ENCODE measurements at places on chromosomes 2 and 18.

GRCh38 chr2:138356178-138356577, 145.4 kb upstream of the SPOPL start:
- no peak for DNase-seq

DNA sequence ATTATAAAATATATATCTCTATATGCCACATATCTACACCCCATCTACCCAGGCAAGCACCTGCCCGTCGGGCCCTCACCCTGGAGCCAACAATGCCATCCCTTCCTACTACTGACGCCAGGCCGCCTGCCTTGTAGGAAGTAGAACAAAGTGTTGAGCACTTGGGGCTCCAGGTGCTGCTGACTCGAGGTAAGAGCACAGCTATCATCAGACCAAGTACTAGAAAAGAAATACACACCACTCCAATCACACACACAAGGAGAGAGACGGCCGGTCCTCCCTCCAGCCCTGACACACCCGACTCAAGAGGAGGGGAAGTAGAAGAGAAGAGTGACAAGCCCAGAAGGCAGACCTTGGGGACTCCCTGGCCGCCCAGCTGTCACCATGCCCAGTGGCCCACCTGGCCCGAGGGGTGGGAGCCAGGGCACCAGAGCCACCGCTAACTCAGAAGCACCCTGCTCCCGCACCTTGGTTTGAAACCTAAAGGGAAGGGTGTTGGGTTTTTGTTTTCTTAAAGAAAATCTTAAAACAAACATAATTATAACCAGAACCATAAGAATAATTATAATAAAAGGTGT, 64.0 kb upstream of the POMC start:
- DNase-seq = no peak

GRCh38 chr2:114011713-114012112, 121.8 kb downstream of the ACTR3 start:
- no peak for DNase-seq

DNA sequence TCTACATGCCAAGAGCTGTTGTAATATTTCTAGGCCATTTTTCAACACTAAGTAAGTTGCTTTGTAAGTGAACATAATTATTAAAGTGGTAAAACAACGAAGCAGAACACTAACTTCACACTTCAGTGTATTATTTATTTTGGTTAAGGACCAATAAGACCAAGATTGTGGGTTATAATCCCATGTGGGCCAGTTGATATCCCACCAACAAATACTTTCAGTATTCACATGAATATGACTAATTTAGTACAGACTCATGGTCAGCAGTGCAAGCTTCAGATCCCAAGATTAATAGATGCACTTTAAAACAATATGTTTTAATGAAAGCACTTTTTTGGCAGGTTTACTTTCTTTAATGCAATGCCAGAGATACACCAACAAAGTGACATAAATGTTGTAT, 154.3 kb downstream of the LCLAT1 start:
- no peak for DNase-seq

DNA sequence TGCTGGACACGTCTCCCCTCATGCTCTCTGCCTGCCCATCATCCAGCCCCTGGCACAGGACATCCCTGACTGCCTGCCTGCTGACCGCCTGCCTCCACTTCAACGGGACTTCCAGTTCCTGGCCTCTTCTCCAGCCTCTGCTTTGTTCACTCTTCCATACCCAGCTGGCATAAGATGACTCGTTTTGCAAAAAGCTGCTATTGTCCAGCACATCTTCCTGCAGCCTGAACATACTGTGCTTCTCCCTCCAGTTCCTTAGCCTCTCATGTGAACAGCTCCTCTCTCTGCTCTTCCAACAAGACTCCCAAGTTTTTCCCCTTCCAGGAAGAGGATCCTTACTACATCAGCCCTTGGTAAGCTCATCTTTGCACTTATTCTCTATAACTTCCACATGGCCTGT, 62.4 kb upstream of the SKOR2 start:
- no peak for DNase-seq

DNA sequence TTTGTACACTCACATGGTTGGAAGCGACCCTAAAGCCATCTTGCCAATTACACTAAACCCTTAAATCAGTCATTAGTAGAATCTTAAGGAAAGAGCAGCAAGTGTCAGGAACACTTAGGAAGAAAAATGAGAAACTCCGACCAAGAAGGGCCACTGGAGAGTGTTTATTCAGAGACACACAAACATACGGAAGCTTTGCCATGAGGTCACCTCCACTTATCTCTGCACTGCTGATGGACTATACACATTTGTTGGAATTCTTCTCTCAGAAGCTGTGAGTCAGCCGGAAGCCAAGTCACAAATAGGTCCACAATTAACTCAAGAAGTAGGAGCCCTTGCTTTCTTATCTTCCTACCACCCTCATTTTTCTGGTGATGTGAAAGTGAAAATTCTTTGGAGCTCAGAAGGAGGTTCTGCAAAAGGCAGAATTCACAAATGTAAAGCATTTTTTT, 21.6 kb downstream of the BMP10 start:
- DNase-seq = no peak

DNA sequence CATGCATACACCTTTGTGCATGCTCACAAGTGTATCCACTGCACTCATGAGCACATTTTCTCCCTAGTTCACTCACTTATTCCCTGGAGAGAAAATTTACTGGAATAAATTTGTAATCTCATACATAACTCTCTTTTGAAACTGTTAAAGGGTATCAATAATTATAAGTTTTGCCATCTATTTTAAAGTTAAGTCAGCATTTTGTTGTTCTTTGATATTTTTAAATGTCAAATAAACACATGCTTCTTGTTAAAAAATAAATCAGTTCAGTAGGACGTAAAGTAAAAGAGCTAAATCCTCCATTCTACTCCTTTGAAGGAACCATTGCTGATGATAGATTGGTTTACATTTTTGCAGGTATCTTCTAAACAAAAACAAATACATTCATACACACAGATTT, 522.1 kb downstream of the NR4A2 start:
- DNase-seq = no peak

DNA sequence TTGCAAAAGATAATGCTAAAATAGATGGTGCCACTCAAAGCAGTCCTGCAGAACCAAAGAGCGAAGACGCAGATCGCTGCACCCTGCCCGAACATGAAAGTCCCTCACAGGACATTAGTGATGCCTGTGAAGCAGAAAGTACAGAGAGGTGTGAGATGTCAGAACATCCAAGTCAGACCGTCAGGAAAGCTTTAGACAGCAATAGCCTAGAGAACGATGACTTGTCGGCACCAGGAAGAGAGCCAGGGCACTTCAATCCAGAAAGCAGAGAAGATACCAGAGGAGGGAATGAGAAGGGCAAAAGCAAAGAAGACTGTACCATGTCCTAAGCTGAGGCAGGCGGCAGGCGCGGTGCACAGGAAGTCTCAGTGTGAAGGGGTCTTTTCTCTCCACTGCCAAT, 34.8 kb upstream of the RBM44 start:
- DNase-seq = no peak

GRCh38 chr2:218782528-218782844, 539 bp downstream of the CYP27A1 start:
- DNase-seq = no peak

GRCh38 chr2:86753606-86754005, 33.5 kb downstream of the RMND5A start:
- no peak for DNase-seq

GRCh38 chr18:9845256-9845655, 40.5 kb upstream of the TXNDC2 start:
- DNase-seq = no peak

DNA sequence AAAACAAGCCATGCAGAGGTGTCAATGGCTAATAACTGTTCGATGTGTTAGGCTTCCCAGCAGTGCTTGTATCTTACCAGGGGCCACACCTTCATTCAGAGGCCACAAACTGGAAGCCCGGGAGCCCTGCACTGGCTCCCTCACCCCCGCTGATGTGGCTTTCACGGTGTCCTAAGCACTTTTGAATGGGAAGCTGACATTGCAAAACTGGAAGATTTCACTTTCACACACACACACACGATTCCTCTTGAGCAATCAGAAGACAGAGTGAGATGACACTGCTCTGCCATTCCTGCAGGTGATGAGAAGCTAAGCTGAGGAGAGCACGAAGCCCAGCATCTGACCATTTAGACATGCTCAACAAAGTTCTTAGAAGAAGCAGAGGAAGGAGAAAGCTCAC, 8.6 kb upstream of the ZNF407 start:
- DNase-seq = no peak

DNA sequence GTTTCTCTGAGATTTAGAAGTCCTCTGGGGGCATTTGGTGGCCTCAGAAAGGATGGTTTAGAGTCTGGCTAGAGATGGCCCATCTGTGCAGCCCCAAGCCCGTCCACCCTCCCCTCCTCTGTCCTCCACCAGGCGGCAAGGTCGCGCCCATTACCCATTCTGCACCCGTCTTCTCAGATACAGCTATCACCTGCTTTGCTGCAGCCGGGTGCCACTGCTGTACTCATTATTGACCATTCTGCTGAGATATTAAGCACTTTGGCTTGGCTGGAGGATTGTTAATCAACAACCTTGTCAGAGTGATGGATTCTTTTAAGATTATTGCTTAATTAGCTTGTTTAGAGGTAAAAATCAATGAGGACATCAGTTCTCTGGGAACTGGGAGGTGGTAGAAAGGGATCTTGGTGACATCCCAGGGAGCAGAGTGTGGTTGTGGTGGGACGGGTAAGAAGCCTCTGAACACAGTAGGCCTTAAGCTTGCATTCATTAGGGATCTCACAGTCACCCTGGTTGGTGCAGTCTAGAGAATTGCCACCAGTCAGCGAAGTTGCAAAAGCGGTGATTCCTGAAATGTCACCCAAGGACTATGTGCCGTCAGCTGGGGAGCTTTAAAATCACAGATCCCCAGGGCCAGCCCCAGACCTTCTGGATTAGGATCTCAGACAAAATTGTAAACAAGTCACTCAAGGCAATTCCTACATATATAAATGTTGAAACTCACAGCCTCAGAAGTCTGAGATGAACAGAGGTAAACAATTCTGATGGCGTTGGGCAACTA, 90.9 kb downstream of the CAPN13 start:
- DNase-seq = peak; percentile 20

DNA sequence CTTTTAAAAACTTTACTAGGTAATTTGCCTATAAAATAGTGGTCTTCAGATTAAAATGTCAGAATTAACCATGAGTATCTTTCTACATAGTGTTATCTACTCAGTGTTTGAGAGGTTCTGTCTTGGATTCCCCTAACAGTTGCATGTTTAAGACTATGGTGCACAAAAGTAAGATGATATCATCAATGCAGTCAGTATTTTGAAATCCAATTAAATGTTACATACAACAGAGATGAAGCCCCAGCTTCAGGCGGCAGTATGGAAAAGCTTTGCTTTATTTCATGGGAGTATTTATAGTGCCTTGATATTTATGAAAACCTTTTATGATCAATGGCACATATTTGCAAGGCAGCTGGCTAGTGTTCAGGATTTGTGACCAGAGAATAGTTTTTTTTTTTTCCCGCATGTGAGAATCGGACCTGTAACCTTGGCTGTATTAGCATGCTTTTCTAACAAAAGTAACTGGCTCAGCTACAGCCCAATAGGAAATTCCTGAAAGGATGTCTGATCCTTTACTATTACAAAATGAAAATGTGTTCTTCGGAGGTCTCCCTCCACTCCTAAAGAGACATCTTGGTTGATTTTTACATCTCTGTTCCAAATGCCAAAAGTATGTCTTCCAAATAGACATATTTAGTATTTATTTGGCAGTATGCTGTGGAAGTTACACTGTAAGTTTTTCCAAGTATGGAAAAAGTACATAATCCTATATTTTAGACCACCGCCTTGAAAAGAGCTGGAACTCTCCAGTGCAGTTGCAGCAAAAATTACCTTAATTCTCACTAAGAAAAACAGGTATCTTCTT, 319.3 kb upstream of the UBE2E3 start:
- no peak for DNase-seq

- peak; percentile 55 for DNase-seq
Measured at GRCh38 chr2:218396688-218397462, 2.8 kb upstream of the CTDSP1 start.

- DNase-seq = peak; percentile 79
Measured at GRCh38 chr18:76565238-76566173, 70.5 kb upstream of the ZNF516 start.

DNA sequence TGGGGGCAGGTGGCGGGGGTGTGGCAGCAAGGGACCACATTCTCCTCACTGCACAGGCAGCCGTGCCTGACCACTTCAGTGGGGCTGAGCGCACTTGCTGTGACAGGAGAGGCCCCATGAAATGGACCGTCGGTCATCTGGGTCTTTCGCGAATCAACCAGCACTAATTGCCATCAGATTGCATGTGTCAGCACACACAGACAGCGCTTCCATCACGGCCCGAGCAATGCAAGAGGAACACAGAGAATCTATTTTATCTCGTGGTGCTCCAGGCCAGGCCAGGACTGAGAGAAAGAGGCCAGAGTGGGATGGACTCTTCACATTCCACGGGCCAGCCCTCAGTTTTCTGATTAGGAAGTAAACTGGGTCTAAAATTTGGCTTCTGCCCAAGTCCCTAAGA, 87.0 kb downstream of the EIPR1 start:
- DNase-seq = no peak

DNA sequence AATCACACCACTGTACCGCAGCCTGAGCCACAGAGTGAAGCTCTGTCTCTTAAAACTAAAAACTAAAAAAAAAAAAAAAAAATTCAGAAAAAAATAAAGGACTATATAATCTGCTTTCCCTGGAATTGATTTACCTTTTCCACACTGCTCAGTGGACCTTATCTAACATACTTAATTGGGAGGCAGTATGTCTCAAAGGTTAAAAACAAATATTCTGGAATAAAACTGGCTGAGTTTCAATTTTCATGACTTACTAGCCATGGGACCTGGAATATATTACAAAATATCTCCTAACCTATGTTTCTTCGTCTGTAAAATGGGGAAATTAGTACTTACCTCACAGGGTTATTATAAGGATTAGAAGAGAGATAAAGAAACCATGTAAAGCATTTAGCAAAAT, 11.8 kb downstream of the NCKAP1 start:
- no peak for DNase-seq

GRCh38 chr2:215280326-215280725, 31.5 kb upstream of the ATIC start:
- DNase-seq = no peak

DNA sequence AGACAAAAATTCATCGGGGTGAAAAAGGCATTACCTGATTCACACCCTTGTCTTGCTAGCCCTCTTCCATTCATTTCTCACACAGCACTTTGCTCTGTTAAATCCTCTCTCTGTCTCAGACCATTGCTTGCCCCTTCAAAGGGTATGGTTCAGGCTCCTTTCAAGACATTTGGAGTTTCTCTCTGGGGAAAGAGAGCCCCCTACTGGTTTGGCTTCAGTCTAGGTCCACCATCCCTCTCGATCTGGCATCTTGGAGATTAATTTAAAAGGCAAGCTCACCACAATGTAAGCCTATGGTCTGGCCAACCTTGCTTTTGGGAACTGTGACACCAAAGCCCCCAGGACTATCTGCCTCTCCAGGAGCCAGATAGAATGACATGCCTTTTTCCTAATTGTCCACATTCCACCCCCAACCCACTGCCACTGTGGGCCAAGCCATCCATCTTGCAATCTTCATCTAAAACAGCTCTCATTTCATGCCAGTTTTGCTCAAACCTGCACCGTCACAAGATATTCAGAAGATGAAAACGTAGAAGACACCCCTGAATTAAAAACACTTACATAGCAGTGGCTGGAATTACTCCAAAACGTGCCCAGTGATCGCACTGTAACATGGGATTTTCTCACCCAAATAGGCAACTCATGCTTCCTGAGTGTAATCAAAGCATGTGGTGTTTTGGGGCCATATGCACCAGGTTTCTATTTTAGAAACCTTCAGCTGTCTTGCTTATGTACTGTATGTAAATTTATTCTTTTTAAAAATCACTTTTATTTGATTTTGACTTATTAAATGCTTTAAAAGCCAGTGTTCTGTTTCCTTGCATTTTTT, 93.9 kb downstream of the FARSB start:
- DNase-seq = peak; percentile 65

- peak; percentile 24 for DNase-seq
Measured at GRCh38 chr2:240816584-240817495, 3.2 kb downstream of the KIF1A start.

Data from H9 (cell line).